ENCODE measurements at places on chromosomes 6 and 20. TPM values are rescaled to one million over a fixed set of nuclear protein-coding genes. Genes with fewer than 3 reads are reported as not detected.

GRCh38 chr20:23132930-23133559 lies 46.9 kb upstream of the CD93 start:
- no peaks in the 10 kb centered on the region for H3K36me3 ChIP-seq
- DNase-seq: no peak
- no peak overlapping the region for H3K4me3 ChIP-seq
- no peaks in the 10 kb centered on the region for H3K27me3 ChIP-seq
- peak overlapping the region; percentile 64 for H3K27ac ChIP-seq

- H3K4me3 ChIP-seq: no peak overlapping the region
- H3K4me1 ChIP-seq: peaks cover 31% of the 10 kb centered on the region
- peak overlapping the region; percentile 24 for H3K27ac ChIP-seq
- H3K27me3 ChIP-seq: no peaks in the 10 kb centered on the region
- no peak for DNase-seq
Measured at GRCh38 chr6:150720774-150721233, 121.1 kb downstream of the PLEKHG1 start.

- peaks cover 4% of the 10 kb centered on the region for H3K36me3 ChIP-seq
- peak overlapping the region; percentile 39 for H3K4me3 ChIP-seq
- peaks cover 24% of the 10 kb centered on the region for H3K4me1 ChIP-seq
- H3K27me3 ChIP-seq: peaks cover 16% of the 10 kb centered on the region
Measured at GRCh38 chr20:1185790-1186334, 1.1 kb upstream of the TMEM74B start.

The CDSN gene
- not detected for polyA plus RNA-seq

DNA sequence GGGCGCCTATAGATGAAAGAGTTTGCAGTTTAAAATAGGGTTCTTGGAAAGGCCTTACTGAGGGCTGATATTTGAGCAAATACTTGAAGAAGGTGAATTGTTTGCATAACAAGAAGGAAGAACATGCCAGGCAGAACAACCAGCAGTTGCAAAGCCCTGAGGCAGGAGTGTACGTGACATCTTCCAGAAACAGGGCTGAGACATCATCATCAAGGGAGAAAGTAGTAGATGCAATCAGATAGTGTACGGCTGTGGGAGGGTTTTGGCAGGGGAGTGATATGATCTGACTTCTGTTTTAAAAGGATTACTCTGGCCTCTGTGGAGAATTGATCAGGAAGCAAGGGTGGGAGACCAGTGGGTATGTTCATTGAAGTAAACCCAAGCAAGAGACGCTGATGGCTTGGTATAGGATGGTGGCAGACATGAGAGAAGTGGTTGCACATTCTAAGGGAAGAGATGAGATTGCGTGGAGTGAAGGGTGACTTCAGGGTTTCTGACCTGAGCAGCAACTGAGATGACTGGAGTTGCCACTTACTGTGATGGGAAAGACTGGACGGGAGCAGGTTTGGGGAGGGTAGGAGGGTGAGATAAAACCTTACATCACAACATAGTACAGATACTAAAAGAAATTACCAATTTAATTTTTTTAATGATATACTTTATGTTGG lies 28.8 kb downstream of the RIOK1 start:
- no peak for DNase-seq
- no peaks in the 10 kb centered on the region for H3K4me1 ChIP-seq
- H3K4me3 ChIP-seq: no peak overlapping the region
- no peak overlapping the region for H3K27ac ChIP-seq
- peaks cover 74% of the 10 kb centered on the region for H3K36me3 ChIP-seq

GRCh38 chr6:11971154-11971553 lies 41.0 kb upstream of the HIVEP1 start:
- H3K27ac ChIP-seq: no peak overlapping the region
- no peaks in the 10 kb centered on the region for H3K27me3 ChIP-seq
- no peak for DNase-seq
- H3K4me3 ChIP-seq: no peak overlapping the region
- no peaks in the 10 kb centered on the region for H3K36me3 ChIP-seq

DNA sequence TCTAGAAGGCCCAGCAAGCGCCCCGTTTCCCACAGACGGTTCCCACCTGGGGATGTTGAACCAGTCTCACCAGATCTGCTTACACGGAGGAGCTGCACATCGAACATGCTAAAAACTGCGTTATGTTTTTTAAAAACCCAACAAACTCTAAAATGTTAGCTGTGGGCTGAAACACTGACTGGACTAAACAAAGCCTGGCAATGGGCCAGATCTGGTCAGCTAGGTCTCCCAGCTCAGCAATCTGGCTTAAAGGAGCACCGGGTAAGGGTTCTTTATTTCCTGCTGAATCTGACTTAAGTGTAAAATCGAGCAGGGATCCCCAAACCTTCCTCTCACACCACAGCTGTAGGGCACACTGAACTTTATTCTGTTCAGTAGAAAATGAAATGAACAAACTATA lies 156.9 kb downstream of the FOXC1 start:
- H3K4me1 ChIP-seq: no peaks in the 10 kb centered on the region
- no peak overlapping the region for H3K27ac ChIP-seq
- H3K4me3 ChIP-seq: no peak overlapping the region
- no peaks in the 10 kb centered on the region for H3K36me3 ChIP-seq

DNA sequence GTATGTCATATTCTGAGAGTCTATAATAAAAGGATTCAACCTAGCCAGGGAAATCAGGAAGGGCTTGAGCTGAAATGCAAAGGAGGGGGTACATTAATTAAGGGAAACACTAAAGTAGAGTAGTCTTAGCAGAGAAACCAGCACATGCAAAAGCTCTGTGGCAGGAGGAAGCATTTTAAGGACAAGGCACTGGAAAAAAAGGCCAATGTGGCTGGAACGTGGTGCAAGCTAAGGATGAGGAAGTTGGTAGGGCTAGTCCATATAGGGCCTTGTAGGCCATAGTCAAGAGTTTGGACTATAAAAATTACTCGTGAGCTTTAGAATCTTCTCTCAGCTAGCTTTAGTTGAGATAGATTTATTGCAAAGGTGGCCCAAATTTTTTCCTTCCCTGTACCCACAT lies 75.2 kb upstream of the TOP1 start:
- no peaks in the 10 kb centered on the region for H3K4me1 ChIP-seq
- no peak for DNase-seq
- no peak overlapping the region for H3K27ac ChIP-seq
- H3K4me3 ChIP-seq: no peak overlapping the region
- no peaks in the 10 kb centered on the region for H3K36me3 ChIP-seq

DNA sequence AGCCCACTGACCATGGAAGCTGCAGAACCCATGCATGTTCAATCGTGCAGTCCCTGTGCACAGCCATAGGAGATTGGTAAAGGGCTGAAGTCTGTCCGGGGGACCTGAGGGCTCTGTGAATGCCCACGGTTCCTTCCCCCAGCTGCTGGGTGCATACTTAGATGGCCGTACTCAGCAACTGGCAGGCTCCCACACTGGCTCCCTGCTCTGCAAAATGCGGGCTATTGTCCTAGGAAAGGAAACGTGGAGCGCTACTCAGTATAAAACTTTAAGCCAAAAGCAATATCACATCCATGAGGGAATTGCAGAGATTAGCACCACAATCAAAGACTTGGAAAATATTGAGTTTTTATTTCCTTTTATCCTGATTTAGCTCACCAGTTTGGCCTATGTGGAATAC lies 202.0 kb downstream of the WDR27 start:
- no peak for DNase-seq
- no peaks in the 10 kb centered on the region for H3K4me1 ChIP-seq
- H3K4me3 ChIP-seq: no peak overlapping the region

GRCh38 chr20:10647471-10647870 lies 26.3 kb downstream of the JAG1 start:
- H3K27ac ChIP-seq: no peak overlapping the region
- no peak for DNase-seq
- H3K4me1 ChIP-seq: peaks cover 28% of the 10 kb centered on the region

The INSM1 gene
- 0.59 TPM for polyA plus RNA-seq

- no peaks in the 10 kb centered on the region for H3K4me1 ChIP-seq
- H3K27me3 ChIP-seq: no peaks in the 10 kb centered on the region
- DNase-seq: no peak
- H3K4me3 ChIP-seq: no peak overlapping the region
- no peak overlapping the region for H3K27ac ChIP-seq
Measured at GRCh38 chr20:14919501-14920081, 582.2 kb upstream of the FLRT3 start.

DNA sequence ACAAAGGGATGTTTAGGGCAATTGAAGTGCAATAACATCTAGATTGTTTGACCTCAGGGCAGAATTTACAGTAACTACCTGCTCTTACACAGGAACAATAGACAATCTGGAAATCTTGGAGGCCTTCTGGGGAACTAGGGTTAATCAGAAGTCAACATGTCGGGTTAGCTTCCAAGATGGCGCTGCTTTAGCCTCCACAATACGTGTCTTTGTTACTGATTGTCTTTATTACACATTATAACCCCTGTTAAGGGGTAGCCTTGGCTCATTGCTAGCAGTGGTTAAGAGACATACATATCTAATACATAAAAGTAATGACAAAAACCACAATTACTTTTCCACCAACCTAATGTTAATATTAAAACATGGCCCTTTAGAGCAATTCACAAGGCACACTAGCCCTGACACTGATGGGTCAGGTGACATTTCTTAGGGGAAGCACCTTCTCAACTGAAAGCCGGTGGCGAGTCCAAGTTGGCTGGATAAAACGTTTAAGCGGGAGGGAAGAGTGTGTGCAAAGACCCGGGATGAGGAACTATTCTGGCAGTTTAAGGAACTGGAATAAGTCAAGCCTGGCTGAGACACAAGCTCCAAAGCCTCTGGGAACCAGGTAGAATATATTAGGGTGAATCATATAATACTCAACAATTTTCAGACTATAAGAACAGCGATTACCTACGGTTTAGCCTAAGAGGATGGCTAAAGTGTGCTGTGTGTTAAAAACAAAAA lies 236.9 kb downstream of the BCAS1 start:
- no peaks in the 10 kb centered on the region for H3K36me3 ChIP-seq
- no peaks in the 10 kb centered on the region for H3K27me3 ChIP-seq
- no peak for DNase-seq

The TREML2 gene
- polyA plus RNA-seq: 1.9 TPM

DNA sequence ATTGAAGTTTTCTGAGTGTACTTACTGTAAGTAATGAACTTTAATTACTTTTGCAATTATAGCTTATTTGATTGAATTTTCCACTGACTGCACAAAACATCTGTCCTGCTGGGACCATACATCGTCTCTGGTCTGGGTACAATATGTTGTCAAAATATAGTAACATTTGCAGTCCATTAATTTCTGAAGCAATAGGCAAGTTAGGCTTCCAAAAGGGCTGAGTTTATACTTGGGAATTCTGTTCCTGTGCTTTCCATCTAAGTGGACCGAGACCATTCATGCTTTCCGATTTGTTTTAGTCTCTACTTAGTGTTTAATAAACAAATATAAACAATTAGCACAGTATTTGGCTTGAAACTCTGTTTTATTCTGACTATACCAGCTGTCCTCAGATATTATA lies 139.3 kb downstream of the RFPL4B start:
- H3K4me3 ChIP-seq: no peak overlapping the region
- no peaks in the 10 kb centered on the region for H3K27me3 ChIP-seq
- DNase-seq: no peak
- no peak overlapping the region for H3K27ac ChIP-seq
- H3K4me1 ChIP-seq: no peaks in the 10 kb centered on the region

DNA sequence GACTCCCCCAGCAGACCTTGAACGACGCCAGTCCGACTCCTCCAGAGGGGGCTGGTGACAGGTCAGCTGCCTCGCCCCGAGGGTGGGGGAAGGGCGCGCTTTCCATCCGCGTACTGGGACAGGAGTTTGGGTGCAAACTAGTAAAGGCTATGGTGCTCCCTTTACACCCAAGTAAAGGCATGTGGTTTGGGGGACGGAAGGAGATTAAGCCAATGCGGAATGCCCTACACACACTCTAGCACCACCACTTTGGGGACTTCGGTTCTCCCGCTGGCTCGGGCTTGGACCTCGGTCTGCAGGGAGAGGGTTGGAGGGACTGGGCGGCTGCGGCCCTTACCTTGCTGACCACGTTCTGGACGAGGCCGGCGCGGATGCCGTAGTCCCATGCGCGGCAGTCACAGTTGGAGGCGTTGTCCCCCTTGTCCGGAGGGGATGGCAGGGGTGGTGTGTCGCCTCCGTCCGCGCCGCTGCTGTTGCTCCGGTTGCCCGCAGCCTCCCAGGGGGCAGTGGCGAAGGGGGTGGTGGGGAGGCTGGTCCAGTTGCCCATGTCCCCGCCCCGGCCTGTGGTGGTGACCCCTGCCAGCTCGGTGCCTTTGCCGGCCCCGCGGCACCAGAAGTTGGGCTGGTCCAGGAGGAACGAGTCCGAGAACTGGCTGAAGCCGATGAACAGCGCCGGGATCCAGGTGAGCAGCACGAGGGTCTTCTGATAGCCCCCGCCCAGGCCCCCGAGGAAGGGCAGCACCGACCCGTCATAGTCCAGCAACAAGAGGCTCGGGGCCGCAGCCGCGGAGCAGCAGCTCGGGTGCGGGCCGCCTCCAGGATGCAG lies 1.1 kb downstream of the SLC22A23 start:
- H3K27ac ChIP-seq: no peak overlapping the region
- no peak for DNase-seq
- peaks cover 59% of the 10 kb centered on the region for H3K27me3 ChIP-seq
- no peaks in the 10 kb centered on the region for H3K36me3 ChIP-seq
- H3K4me3 ChIP-seq: peak overlapping the region; percentile 42
- H3K4me1 ChIP-seq: peaks cover 36% of the 10 kb centered on the region

DNA sequence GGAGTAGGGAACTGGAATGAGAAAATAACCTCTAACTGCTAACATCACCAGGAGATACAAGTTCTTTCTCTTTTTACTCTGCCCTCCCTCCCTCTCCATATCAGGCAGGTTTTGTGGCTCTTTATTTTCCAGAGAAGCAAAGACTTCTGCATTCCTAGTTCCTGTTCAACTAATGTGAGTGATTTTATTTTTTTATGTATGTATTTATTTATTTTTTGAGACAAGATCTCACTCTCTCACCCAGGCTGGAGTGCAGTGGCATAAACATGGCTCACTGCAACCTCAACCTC lies 6.0 kb upstream of the IER3 start:
- peaks cover 13% of the 10 kb centered on the region for H3K4me1 ChIP-seq
- DNase-seq: no peak
- H3K36me3 ChIP-seq: no peaks in the 10 kb centered on the region
- no peak overlapping the region for H3K27ac ChIP-seq
- H3K4me3 ChIP-seq: no peak overlapping the region

- peaks cover 16% of the 10 kb centered on the region for H3K4me1 ChIP-seq
Measured at GRCh38 chr6:6920114-6920986, 187.4 kb upstream of the RREB1 start.

- no peaks in the 10 kb centered on the region for H3K36me3 ChIP-seq
- no peak for DNase-seq
- H3K27me3 ChIP-seq: no peaks in the 10 kb centered on the region
- H3K4me1 ChIP-seq: no peaks in the 10 kb centered on the region
- H3K4me3 ChIP-seq: no peak overlapping the region
Measured at GRCh38 chr6:113524826-113525225, 332.3 kb upstream of the MARCKS start.

- peaks cover 41% of the 10 kb centered on the region for H3K36me3 ChIP-seq
- H3K27ac ChIP-seq: no peak overlapping the region
- no peak overlapping the region for H3K4me3 ChIP-seq
- DNase-seq: peak; percentile 61
Measured at GRCh38 chr20:57650756-57651483, 30.7 kb upstream of the ZBP1 start.

The VIP gene
- polyA plus RNA-seq: 25.2 TPM

Measured in spleen (tissue), 13 donors.